ENCODE measurements at places on chromosomes 3 and 15.

GRCh38 chr15:93001881-93002280 lies 87.1 kb downstream of the RGMA start:
- DNase-seq, result no peak

- no peak for DNase-seq
Measured at GRCh38 chr3:125160606-125161371, 51.8 kb downstream of the SLC12A8 start.

GRCh38 chr15:83926116-83926515 lies 272.2 kb downstream of the ADAMTSL3 start:
- no peak for DNase-seq

- DNase-seq, result no peak
Measured at GRCh38 chr3:161212171-161212771, 8.8 kb upstream of the NMD3 start.

DNA sequence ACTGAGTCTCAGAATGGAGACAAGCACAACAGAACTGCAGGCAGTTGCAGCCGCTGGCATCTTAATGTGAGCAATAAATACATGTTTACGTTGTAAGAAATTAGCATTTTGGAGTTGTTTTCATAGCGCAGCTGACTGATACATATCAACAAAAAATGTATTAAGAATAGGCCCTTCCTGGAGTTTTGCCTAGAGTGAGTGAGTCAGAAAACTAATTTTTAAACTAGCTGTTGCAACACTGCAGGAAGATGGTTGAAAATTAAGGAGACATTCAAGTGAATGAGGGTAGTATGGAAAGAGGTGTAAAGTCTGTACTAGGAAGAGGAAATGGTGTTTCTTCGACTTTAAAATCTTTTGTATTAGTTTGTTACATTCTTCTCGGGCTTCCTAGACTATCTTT lies 39.6 kb upstream of the TIMP4 start:
- DNase-seq, result no peak

GRCh38 chr3:42497009-42497731 lies 5.3 kb upstream of the VIPR1 start:
- peak; percentile 26 for DNase-seq

DNA sequence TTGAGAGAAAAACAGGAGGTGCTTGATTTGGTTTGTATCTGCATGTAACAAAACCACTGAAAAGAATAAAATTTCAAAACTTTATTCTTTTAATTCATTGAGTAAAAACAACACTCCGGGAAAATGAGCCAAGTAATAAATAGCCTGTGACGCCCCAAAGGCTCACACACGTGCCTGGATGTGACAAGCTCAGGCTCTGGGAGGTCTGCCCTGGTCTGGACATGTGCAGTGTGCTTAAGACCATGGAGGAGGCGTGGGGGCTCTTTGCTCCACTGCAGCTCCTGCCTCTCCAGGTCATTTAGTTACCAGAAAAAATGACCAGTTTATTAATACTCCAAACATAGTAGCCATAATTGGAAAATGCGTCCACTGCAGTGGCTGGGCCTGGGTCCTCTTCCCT lies 8.6 kb upstream of the NME9 start:
- no peak for DNase-seq

DNA sequence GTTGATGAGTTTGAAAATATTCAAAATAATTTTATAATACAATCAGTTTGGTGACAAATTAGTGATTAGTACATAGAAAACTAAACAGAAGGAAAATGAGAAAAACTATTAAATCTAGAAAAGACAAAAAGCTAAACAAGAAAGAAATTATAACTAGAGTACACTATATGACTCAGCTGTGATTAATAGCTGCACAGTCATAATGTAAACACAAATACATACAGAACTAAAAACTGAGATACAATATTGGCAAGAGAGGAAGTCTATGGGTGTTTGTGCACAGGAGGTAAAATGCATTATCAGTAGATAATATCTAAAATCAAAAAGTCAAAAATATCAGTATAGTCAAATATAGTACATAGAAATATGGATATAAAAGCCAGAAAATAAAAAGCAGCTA lies 80.7 kb upstream of the PCSK6 start:
- no peak for DNase-seq

DNA sequence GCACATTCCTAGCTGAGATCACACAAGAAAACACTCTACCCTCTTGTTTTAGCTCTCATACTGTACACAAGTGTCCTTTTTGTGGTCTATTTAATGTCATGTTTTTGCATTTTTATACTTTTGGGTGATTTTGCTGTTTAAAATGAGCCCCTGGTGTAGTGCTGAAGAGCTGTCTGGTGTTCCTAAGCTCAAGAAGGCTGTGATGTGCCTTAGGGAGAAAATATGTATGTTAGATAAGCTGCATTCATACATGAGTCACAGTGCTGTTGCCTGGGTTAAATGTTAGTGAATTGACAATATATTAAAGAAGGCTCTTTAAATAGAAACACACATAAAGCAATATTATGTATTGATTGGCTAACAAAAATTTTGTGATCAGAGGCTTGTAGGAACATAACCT lies 387.4 kb upstream of the C2CD4B start:
- no peak for DNase-seq

GRCh38 chr15:92904722-92905571 lies 4.8 kb downstream of the CHD2 start:
- DNase-seq, result no peak

DNA sequence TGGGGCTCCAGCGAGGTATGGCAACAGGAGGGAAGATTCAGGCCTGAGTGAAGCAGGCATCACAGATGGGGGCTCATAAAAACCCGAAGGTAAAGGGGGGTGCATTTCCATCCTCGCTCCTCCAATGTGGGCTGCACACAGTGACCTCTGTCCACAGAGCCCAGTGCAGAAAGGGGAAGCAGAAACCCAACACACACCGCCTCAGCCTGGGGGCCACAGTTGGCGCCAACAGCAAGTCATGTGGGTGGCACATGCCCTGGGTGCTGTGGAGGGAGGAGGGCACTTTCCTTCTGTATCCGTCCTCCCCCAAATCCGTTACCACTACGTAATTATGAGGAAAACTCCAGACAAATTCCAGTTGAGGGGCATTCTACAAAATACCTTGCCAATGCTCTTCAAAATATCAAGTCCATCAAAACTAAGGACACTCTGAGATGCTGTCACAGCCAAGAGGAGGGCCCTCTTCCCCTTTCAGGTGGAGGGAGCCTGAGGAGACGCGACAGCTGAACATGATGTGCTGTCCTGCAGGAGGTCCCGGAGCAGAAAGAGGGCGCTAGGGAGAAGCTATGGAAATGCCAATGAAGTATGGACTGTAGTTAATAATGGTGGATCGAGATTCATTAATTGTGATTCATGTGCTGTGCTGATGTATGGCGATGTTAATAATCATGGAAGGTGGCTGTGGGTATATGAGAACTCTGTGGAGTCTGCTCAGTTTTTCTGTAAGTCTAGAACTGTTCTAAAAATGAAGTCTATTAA lies 16.4 kb downstream of the APBA2 start:
- DNase-seq, result no peak

- DNase-seq, result no peak
Measured at GRCh38 chr15:63896336-63897115, 62.8 kb upstream of the HERC1 start.

DNA sequence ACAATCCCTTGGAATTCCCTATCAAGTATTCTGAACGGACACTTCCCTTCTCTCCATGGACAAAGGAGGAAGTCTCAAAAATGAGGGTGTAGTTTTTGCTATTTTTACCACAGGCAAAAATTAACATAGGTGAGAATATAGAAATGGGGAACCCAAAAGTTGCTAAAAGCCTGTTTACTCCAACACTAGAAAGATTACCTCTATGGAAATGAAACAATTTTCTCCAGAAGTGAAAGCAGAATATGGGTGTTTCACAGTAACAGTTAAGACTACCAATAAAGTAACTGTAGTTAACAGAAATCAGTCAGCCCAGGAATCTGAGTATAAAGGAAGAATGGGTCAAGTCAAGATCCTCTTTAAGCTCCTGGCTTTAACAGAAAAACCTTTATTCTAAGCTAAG lies 9.3 kb downstream of the TRA2B start:
- DNase-seq, result no peak

- DNase-seq, result no peak
Measured at GRCh38 chr3:137103739-137104138, 146.0 kb downstream of the IL20RB start.

DNA sequence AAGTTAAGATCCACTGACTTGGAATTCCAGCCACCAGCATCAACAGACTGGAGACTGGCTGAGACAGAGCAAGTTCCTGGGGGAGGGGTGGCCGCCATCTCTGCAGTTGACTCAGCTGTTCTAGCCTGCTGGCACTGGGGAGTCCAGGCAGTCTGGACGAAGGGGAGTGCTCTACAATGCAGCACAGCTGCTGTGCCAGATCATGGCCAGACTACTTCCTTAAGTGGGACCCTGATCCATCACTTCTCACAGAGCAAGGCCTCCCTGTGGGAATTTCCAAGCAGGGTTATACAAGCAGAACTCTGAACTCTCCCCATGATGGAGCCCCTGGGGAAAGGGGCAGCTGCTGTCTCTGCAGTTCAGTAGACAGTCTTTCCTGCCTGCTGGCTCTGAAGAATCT lies 35.2 kb downstream of the PYGO1 start:
- peak; percentile 7 for DNase-seq

DNA sequence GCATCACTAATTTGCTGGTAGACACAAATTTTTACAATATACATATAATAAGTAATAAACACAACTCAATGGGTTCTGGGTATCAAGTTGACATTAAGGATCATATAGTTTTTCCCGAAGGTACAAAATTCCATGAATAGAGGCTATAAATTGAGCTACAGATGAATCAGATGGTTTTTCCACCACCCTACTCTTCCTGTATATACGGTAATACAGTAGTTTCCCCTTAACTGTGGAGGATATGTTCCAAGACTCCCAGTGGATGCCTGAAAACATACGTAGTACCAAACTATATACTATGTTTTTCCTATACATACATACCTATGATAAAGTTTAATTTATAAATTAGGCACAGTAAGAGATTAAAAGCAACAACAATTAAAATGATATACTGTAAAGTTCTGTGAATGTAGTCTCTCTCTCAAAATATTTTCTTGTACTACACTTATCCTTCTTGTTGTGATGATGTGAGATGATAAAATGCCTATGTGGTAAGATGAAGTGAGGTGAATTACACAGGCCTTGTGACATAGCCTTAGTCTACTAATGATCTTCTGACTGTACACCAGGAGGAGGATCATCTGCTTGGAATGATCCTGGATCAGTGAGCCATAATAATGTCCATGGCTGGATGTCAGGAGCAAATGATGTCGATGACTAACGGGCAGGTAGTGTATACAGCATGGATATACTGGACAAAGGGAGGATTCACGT lies 116.7 kb downstream of the NR1I2 start:
- no peak for DNase-seq

DNA sequence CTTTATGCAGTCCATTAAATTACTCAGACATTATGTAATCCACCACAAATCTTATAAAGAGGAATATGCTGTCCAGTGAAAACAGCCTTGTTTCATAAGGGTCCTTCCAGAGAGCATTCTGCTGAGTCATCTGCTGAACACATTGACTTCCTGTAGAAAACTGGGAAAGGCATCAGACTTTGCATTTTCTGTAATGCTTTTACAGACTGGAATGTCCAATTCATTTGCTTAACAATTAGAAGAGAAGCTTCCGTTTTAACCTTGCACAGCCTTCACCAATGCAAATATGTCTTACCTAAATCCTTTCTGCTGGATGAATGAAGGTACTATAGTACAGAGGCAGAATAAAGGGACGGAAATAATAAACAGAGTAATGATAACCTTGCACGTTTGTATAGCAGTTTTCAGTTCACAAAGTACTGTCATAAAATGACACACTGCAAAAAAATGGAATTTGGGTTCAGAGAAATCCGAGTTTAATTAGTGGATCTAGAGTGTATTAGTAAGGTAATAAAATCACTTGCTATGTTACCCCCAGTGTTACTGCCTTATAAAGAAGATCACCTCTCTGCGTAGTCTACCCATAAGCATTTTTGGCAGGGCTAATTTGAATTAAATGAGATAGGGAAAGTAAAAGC lies 301.5 kb downstream of the PYDC2 start:
- peak; percentile 76 for DNase-seq

DNA sequence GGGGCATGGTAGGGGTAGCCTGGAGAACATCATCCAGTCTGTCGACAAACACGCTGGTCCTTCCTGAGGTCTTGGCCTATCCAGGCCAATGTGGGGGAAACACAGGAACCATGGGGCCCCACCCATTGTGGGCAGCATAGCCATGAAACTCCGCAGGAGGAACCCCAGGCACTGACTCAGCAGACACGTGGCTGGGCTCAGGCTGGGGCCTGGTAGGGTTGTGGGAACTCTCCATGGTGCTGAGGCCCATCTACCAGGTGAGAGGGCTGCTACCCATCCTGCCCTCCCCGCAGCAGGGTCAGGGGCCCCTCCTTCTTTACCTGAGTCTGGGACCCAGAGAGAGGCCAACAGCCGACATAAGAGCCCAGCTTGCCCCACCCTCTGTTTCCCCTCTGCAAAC lies 22.6 kb upstream of the CACNA2D2 start:
- no peak for DNase-seq

DNA sequence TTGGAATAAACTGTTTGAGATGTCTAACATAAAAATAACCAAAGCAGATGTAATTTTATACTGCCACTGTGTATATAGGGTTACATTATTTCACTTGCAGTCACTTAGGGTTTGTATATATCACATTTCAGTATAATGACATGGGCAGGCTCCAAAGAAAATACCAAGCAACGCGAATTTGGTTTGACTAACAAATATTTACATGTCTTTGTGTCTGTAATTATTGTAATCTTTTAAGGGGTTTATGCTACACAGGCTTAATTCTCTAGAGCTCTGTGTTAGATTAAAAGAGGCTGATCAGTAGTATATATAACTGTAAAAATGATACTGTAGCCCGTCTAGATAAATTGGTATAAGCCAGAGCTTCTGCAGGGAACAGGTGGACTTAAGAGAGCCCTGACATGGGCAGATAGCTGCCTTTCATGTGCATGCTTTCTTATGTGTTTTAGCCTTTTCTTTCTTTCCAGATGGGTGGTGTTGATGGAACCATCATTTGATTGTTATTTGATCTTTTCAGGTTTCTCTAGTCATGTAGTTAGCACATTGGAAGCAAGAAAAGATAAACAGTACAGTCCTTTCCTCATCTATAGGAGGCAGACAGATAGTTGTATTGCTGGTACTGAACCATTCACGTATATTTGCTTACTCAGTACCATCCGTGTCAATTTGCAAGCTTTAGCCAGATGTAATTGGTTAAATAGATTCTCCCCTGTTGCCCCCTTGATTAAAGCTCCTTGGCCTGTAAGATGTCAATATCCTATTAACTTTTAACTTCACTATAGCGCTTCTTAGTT lies 86.1 kb downstream of the GALK2 start:
- DNase-seq, result no peak

DNA sequence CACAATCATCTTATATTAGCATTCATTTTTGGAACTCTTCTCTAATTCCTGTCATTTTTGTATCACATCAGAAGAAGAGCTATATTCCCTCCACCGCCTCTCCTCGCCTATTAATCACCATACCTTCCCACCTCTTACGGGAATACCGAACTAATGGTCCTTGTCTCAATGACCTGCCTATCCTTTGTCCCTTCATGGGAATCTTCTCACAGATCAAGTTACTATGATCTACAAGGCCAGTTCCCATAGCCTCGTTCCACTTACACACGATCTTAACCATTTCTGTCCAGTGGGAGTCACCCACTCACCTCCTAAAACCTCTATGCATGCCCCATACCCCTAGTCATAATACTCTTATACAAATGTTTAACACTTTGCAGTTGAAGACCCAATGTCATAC lies 342.6 kb upstream of the TPRG1 start:
- DNase-seq, result no peak

GRCh38 chr3:135853981-135854380 lies 111.5 kb upstream of the PPP2R3A start:
- DNase-seq, result no peak
